ENCODE measurements at places on chromosomes 1 and 21. TPM values are rescaled to one million over a fixed set of nuclear protein-coding genes. Genes with fewer than 3 reads are reported as not detected.

GRCh38 chr1:15997637-15998280 is 6.3 kb upstream of the SRARP start:
- peaks cover 7% of the 10 kb centered on the region for H3K27me3 ChIP-seq
- H3K4me1 ChIP-seq: no peaks in the 10 kb centered on the region
- H3K36me3 ChIP-seq: no peaks in the 10 kb centered on the region
- no peak overlapping the region for H3K4me3 ChIP-seq
- DNase-seq: peak; percentile 44

- no peaks in the 10 kb centered on the region for H3K36me3 ChIP-seq
- H3K4me3 ChIP-seq: no peak overlapping the region
- H3K4me1 ChIP-seq: no peaks in the 10 kb centered on the region
- peaks cover 38% of the 10 kb centered on the region for H3K27me3 ChIP-seq
- DNase-seq: no peak
These were observed 89.2 kb downstream of the ACTL8 start for GRCh38 chr1:17844185-17844826.

DNA sequence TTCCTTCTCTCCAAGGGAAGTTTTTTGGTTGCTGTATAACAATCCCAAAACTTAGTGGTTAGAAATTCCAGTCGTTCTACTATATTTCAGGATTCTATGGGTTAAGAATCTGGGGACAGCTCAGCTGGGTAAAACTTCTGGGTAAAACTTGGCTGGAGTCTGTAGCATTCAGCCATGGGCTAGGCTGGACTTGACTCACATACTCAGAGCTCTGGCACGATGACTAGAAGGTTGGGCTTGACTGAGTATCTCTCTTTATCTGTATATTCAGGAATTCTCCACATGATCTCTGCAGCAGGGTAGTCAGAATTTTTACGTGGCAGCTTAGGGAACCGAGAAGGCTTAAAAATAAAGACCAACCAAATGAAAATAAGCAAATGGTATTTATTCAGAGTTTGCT is 28.2 kb upstream of the HRNR start:
- no peak overlapping the region for H3K4me3 ChIP-seq
- H3K4me1 ChIP-seq: no peaks in the 10 kb centered on the region
- H3K27ac ChIP-seq: no peak overlapping the region

DNA sequence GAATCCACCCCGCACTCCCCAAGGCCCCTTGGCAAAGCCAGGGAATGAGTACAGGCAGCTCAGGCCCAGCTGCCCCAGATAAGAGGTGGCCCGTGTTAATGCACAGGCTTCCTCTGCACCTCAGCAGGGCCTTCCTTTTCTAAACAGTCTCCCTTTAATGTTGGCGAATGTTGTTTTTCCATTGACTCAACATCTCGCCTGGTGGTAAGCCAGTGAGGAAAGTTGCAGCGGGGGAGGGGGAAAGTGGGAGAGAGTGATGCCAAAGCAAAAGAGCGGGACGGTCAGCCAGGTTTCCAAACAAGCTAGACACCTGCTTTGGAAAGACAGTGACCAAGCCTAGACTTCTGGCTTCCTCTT is 10.3 kb upstream of the PROX1 start:
- peaks cover 52% of the 10 kb centered on the region for H3K27me3 ChIP-seq
- DNase-seq: no peak
- no peak overlapping the region for H3K27ac ChIP-seq
- H3K36me3 ChIP-seq: no peaks in the 10 kb centered on the region

GRCh38 chr1:168442931-168443330 is 100.9 kb downstream of the XCL2 start:
- peaks cover 19% of the 10 kb centered on the region for H3K4me1 ChIP-seq
- H3K27ac ChIP-seq: no peak overlapping the region
- H3K36me3 ChIP-seq: no peaks in the 10 kb centered on the region
- DNase-seq: no peak
- no peaks in the 10 kb centered on the region for H3K27me3 ChIP-seq

GRCh38 chr1:11272832-11273594 is at the start of gene UBIAD1:
UBIAD1 (plus strand) TSS chr1:11273198; CDS start chr1:11273532, 334 bp downstream.
- H3K4me1 ChIP-seq: peaks cover 26% of the 10 kb centered on the region
- H3K27me3 ChIP-seq: no peaks in the 10 kb centered on the region
- H3K4me3 ChIP-seq: peak within 1 kb of the TSS; percentile 89
- DNase-seq: no peak
- peak within 1 kb of the TSS; percentile 90 for H3K27ac ChIP-seq

GRCh38 chr1:59126366-59126765 is 170.5 kb upstream of the FGGY start:
- H3K36me3 ChIP-seq: no peaks in the 10 kb centered on the region
- H3K4me3 ChIP-seq: no peak overlapping the region
- H3K27ac ChIP-seq: peak overlapping the region; percentile 3

DNA sequence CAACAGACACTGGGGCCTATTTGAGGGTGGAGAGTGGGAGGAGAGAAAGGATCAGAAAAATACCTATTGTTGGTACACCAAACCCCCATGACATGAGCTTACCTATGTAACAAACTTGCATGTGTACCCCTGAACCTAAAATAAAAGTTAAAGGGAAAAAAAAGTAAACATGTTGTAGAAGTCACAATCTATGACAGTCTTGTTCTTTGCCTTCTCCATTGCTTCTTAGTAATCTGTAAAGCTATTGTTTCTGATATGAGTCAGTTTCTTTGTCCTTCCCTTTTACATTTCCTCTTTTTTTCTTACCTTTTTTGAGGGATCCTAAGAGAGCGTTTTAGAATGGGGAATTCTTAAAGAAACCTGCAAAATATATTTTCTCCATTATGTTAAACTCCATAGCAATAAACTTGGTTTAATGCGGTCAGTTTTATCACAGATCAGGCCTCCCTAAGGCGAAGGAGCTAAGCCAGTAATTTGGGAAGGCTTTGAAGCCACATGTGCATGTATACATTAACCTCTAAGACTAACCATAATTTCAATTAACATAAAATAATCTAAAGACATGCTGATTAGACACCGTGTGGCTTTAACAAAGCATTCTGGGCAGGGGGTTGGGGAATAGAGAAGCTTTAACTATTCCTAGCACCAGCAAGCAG is 77.8 kb upstream of the C1orf105 start:
- H3K4me3 ChIP-seq: peak overlapping the region; percentile 46
- H3K27me3 ChIP-seq: no peaks in the 10 kb centered on the region
- DNase-seq: no peak
- peaks cover 72% of the 10 kb centered on the region for H3K4me1 ChIP-seq
- peaks cover 11% of the 10 kb centered on the region for H3K36me3 ChIP-seq

DNA sequence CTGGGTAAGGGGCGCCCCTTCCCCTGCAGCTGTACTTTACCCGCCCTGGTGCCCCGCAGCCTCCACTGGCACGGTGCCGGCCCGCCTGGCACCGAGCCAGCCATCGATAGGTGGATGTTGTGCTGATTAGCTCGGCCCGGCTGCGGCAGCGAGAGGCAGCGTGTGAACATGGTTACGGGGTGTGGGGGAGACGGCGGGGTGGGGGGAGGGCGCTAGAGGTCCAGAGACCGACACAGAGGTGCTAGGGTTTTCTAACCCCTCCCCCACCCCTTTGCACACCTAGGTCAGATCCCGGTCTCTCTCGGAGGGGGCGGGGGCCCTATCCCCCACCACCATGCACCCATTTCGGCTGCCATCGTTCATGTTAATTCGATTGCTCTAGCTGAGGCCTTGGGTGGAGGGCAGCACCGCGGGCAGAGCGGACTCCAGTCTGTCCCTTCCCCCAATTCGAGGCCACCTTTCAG is 6.7 kb downstream of the EFNA4 start:
- no peaks in the 10 kb centered on the region for H3K27me3 ChIP-seq
- DNase-seq: no peak
- no peak overlapping the region for H3K27ac ChIP-seq
- peaks cover 4% of the 10 kb centered on the region for H3K36me3 ChIP-seq

- peaks cover 37% of the 10 kb centered on the region for H3K4me1 ChIP-seq
- no peak for DNase-seq
- peaks cover 2% of the 10 kb centered on the region for H3K36me3 ChIP-seq
- H3K27me3 ChIP-seq: no peaks in the 10 kb centered on the region
- H3K27ac ChIP-seq: peak overlapping the region; percentile 64
These were observed 11.6 kb downstream of the PKP1 start for GRCh38 chr1:201294876-201295275.

DNA sequence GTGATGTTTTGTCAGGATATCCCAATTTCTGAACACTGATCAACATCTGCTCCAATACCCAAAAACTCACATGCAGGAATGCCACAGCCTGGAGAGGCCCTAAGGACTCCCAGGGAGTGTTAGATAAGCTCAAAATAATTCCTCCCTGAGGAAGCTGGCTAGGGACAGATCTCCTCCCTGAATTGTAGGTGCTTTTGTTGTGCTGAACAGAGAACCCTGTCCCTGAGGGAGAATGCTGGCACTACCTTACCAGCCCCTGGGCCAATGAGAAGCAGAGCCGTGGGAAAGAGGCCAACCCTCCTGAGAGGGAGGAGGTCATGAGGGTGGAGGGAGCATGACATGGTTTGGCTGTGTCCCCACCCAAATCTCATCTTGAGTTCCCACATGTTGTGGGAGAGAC is 73.6 kb upstream of the PTGFRN start:
- peaks cover 2% of the 10 kb centered on the region for H3K36me3 ChIP-seq

DNA sequence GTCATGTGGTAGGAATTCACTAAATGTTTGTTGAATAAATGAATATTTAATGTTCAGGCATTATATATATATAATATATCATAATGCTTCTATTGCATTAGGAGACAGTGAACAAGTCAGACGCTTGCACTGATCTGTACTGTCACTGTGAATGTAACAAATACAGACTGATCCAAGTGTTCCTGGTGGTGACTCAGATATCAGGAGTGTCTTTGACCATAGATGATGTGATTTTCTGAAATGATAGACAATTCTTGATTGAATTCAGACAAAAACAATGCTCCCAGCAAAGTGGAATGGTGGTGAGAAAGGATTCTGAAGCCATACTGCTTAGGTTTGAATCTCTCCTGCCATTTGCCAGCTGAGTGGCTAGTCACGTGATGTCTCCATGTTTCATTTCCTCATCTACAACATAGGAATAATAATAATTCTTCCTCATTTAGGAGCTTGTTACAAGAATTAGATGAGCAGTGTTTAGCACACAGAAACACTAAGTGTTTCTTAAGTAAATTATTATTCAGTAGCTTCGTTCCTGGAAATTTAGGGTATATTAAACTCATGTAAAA is 71.0 kb downstream of the OLFML2B start:
- peak overlapping the region; percentile 57 for H3K27ac ChIP-seq
- H3K4me1 ChIP-seq: peaks cover 73% of the 10 kb centered on the region
- no peaks in the 10 kb centered on the region for H3K27me3 ChIP-seq
- no peak overlapping the region for H3K4me3 ChIP-seq
- no peaks in the 10 kb centered on the region for H3K36me3 ChIP-seq
- DNase-seq: no peak

DNA sequence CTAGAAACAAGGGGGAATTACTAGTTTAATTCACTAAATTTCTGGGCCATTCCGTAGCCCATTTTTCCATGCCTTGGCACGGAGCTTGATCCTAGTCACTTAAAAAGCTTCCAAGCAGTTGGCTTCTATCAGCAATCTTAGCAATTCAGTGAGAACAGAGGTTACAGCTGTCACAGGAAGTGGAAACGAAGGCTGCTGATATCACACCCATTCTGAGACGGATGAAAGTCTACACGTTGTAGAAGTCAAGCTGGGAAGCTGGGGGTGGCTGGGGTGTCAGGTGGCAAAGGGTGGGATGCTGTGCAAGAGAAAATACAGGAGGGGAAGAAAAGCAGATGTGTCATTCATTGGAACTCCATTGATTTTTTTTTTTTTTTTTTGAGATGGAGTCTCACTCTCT is 11.8 kb upstream of the STMN1 start:
- peaks cover 25% of the 10 kb centered on the region for H3K4me1 ChIP-seq
- no peaks in the 10 kb centered on the region for H3K27me3 ChIP-seq
- no peak for DNase-seq
- H3K27ac ChIP-seq: no peak overlapping the region

DNA sequence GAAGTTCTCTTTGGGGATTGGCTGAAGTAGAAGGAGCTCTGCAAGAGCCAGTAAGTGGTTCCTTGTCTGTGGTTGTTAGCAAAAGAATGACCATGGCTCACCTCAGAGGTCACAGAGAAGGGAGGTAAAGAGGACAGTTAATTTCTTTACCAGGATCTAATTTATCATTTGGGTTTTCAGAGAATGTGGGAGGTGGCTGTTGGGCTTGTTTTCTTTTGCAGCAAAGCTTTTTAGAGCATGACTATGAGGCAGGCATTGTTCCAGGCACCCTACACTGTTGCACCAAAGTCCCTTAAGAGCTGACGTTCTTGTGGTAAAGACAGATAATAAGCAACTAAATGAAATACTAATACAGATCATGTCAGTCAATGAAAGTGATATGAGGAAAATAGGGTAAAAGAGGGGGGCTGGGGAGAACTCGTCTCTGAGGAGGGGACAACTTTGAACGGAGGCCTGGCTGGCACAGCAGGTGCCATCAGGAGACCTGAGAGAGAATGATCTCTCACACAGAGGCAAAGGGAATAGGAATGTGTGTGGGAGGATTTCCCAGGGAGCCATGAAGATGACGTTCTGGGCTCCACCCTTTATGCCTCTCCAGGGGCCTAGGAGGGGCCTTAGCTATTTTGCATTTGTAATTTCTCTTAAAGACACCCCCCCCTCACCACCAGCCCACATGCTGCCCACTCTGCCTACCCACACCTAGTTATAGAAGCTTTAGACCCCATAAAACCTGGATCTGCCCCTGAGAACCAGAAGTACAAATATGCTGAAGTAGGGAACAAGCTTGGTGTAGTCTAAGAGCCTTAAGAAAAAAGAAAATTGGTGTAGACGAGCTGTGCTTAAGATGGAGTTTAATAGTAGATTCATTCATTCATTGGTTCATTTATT is 177.5 kb downstream of the ROR1 start:
- DNase-seq: no peak
- no peaks in the 10 kb centered on the region for H3K27me3 ChIP-seq
- peak overlapping the region; percentile 97 for H3K27ac ChIP-seq
- H3K4me3 ChIP-seq: no peak overlapping the region
- H3K36me3 ChIP-seq: peaks cover 23% of the 10 kb centered on the region

DNA sequence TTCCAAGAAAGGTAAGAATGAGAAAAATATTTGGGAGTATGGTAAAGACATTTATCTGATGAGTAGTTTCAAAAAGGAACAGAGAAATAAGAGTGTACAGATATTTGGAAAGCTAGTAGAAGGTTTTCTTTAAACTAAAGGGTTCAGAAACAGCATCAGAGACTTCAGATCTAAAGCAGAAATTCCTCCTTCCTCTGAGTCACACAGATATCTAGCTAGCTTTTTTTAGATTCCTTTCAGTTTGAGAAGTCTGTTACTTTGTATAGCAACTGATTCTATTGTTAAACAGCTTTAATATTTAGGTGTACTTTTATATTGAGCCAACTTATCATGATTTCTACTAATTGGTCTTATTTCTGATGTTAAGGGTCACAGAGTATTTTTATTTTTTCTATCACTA is 4.7 kb downstream of the AMY2B start:
- peaks cover 6% of the 10 kb centered on the region for H3K4me1 ChIP-seq
- H3K27me3 ChIP-seq: peaks cover 13% of the 10 kb centered on the region
- H3K4me3 ChIP-seq: no peak overlapping the region
- DNase-seq: no peak

- peaks cover 1% of the 10 kb centered on the region for H3K27me3 ChIP-seq
- no peak overlapping the region for H3K27ac ChIP-seq
- no peak overlapping the region for H3K4me3 ChIP-seq
- H3K36me3 ChIP-seq: no peaks in the 10 kb centered on the region
- DNase-seq: no peak
- H3K4me1 ChIP-seq: peaks cover 9% of the 10 kb centered on the region
These were observed 22.4 kb upstream of the ZBTB18 start for GRCh38 chr1:244028701-244029100.

GRCh38 chr1:158180741-158181576 is at the start of gene CD1D:
CD1D (plus strand) TSS chr1:158180895; CDS start chr1:158181102, 207 bp downstream.
- peaks cover 3% of the 10 kb centered on the region for H3K36me3 ChIP-seq
- no peak within 1 kb of the TSS for H3K27ac ChIP-seq
- H3K4me1 ChIP-seq: peaks cover 20% of the 10 kb centered on the region
- H3K4me3 ChIP-seq: peak within 1 kb of the TSS; percentile 71
- peaks cover 81% of the 10 kb centered on the region for H3K27me3 ChIP-seq

The FTCD gene
- total RNA-seq: 4.1 TPM

The NTNG1 gene
- not detected for total RNA-seq

The SLC35F3 gene
- not detected for total RNA-seq

The CD53 gene
- total RNA-seq: not detected

The KIAA0040 gene
- total RNA-seq: 0.75 TPM

The CELA2B gene
- not detected for total RNA-seq
